ENCODE measurements at places on chromosomes 5 and 9.

DNA sequence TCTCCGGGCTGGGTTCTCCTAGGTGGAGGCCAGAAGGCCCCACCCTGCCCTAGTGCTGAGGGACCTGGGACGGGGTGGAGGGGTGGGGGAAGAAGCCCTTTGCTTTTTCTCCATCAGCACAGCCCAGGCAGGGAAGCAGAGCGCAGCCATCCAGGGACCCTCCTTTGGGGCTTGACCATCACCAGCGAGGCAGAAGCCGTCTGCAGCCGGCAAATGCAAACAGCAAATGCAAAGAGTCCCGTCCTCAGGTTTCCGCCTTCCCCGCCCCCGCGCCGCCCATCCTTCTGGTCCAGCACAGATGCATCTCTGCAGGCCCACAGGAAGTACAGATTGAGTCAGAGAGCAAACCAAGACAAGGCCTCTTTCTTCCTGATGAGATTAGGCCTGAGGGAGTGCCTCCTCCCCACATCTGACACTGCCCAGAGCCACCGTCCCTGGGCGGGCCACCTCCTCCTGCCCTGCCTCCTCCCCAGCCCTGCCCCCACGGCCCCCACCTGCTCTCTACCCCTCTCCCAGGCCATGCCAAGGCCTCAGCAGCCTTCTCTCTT is 23.4 kb downstream of the CORO2A start:
- peak; percentile 4 for DNase-seq

GRCh38 chr5:134273642-134274395 is 47.9 kb upstream of the PPP2CA start:
- no peak for DNase-seq

GRCh38 chr5:73542020-73542419 is 23.4 kb downstream of the ANKRA2 start:
- no peak for DNase-seq

- DNase-seq = no peak
Observed at GRCh38 chr5:114153392-114153791, 208.5 kb upstream of the KCNN2 start.

DNA sequence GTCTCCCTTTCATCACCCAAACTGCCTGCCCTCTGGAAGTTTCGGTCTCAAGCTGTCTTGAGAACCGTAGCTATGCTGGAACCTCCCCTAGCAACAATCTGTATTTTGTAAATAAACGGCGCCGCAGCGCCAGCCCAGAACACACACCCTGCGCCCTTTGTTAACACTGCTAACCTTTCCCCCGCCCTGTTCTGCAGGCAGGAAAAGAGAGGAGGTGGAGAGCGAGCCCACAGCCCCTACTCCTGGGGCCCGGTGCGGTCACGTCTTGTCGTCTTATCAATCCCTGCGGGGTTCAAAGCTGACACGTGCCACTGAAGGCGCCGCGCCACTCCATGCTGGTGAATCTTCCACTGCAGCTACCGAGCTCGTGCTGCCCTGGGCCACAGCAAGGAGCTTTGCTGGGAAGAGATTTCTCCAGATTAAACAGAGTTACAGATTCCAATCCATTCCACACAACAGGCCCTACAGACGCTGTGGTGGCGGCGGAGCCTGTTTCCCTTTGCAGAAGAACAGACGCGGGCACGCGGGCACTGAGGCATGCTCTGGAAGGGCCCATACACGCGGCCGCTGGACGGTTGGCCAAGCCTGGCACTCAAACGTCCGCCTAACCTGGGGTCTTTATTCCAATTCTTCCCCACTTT is 25.3 kb downstream of the ZDHHC11B start:
- DNase-seq = no peak

GRCh38 chr5:177327539-177328522 is 16.1 kb upstream of the MXD3 start:
- DNase-seq = no peak

DNA sequence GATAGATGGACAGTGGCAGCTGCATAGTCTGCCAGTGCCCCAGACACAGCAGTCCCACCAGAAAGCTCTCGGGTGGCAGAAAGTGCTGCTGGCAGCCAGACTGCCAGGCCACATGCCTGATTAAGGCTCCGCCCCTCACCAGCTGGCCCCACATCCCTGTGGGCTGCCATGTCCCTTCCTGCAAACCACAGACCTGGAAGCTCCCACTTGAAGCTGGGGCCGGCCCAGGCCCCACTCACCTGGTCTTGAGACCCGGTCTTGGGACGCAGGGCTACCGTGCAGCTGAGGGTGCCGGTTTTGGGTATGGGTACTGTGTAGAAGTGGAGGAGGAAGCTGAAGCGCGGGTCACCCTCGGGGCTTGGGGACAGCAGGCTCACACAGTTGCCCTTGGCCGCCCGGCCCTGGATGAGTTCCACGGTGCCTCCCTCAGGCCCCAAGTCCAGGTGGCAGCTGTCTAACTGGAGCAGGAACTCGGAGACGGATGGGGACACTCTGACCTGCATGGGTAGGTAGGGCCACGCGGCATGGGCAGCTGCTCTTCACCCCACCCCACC is 15.3 kb downstream of the FPGS start:
- no peak for DNase-seq

DNA sequence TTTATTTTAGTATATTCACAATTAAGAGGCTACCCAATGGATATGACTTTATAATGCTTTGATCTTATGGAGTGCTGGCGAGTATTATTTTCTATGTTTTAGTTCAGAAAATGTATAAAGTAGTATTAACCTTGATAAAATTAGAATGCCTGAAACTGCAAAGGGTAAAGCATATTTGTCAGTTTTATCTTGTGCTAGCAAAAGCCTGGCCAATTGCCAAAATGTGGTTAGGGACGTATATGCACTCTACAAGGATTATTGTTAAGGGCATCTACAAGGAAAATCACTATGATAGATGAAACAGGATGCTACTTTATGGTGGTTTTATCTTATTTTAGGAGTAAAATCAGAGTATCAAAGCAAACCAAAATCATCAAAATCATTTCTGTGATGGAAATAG is 281.7 kb downstream of the CCDC171 start:
- no peak for DNase-seq

DNA sequence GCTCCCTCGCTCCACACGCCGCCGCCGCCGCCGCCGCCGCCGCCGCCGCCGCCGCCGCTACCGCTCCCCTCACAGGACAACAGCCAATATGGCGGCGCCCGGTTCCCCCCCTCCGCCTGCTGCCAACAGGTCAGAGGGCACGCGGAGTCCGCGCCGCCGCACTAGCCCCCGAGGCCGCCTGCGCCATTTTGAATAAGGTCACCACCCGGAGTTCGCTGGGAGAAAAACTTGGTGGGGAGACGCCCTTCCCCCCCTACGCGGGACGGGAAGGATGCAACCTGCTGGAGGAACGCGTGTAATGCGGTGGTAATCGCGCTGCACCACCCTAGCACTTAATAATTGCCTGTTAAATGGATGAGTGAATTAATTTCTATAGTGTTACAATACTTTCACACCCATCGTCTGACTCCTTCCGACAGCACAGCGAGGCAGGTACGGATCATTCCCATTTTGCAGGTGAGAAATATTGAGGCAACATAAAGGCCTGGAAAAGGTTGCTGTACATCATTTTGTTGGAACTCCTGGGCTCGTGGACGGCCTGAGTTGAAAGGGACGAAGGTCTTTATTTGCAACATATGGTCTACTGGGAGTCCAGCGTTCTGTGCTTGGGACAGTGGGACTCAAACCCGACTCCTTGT is at the start of gene FAM193B:
TSS of gene FAM193B (minus strand) at position 90 of the 638 bp plus-strand sequence. CDS start 105 bp downstream, outside the sequence.
- peak; percentile 90 for DNase-seq

DNA sequence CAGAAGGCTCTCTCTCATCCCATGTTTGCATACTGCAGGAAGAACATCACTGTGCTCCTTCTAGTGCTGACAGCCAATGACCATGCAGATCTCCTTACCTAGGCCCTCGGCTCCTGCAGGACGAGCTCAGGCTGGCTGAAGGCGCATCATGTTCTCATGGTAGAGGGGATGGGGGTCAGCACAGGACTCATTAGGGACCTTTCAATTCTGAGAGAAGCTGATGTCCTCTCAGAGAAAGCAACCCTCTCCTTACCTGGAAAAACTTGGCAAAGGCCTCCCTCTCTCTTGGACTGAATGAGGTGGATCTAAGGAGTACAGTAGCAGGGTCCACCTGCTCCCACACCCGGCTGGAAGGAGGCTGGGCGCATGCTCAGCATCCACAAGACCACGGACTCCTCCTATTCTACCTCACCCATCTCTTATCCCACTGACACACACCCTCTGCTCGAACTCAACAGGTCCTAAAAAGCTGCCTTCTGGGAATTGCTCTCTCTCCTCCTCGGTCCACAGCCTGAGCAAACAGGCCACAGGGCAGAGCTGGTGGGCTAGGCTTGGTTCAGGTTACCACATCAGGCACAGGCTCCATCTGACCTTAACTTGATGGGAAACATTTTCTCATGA is 2.9 kb downstream of the IPPK start:
- no peak for DNase-seq

GRCh38 chr5:126189862-126190261 is 233.3 kb upstream of the GRAMD2B start:
- DNase-seq = no peak

DNA sequence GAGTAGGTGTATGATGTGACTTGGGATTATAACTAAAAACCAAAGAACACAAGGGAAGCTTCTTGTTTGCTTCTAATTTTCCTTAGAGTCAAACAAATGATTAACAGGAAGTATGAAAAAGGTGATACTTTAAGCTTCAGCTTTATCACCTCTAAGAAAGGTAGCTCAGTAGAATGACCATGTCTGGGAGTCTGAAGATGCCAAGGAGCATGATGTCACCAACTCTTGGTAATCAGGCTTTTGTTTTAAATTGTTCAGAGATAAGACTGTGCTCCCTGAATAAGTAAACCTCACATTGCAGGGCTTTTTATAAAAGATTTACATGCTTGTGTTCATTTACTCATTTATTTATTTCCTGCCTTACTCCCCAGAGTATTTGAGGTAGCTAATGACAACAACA is 169.9 kb downstream of the FER start:
- no peak for DNase-seq

DNA sequence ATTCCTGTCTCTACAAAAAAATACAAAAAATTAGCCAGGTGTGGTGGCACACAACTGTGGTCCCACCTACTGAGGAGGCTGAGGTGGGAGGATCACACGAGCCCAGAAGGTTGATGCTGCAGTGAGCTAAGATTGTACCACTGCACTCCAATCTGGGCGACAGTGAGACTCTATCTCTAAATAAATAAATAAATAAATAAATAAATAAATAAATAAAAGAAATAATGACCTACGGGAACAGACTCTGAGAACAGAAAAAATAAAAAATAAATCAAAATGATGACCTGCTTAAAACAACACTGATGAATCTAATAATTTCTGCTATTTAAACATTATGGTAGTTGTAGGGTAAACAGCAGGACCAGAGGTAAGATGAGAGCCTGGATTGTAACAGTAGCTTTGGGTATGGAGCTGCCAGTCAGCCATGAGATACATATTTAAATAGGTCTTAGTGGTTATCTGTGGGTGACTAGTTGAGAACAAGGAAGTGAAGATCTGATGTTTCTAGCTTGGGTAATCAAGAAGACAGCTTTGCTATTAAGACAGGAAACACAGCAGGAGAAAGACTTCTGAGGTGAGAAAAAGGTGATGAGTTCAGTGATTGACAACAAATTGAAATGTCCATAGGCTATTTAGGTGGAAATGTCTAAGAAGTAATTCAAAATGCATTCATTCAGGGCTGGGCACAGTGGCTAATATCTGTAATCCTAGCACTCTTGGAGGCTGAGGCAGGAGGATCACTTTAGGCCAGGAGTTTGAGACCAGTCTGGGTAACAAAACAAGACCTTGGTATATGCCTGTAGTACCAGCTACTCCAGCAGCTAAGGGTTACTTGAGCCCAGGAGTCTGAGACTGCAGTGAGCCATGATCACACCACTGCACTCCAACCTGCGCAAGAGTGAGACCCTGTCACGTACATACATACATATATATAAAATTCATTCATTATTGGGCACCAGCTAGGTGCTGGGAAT is 11.0 kb downstream of the RNF145 start:
- no peak for DNase-seq

GRCh38 chr9:79233542-79233941 is 338.2 kb upstream of the TLE4 start:
- DNase-seq = no peak

DNA sequence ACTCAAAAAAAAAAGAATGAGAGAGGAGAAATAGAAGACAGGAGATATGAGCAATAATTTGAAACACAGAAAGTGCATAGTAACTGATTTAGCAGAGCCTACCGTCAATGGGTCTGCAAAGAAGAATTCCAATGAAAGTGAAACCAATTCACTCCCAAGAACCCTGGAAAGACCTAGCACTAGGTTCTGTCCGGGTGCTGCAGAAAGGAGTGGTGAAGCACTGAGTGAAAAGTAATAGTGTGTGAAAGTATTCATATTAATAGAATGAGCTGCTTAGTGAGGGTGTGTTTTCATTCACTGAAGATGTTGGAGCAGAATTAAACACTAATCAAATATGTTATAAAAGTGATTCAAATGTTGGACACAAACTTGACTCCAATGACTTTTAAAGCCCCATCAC is 51.3 kb upstream of the SLC30A5 start:
- no peak for DNase-seq

- DNase-seq = no peak
Observed at GRCh38 chr5:53128481-53128880, 18.9 kb upstream of the MOCS2 start.

- DNase-seq = no peak
Observed at GRCh38 chr5:79759436-79759835, 69.8 kb downstream of the CMYA5 start.

DNA sequence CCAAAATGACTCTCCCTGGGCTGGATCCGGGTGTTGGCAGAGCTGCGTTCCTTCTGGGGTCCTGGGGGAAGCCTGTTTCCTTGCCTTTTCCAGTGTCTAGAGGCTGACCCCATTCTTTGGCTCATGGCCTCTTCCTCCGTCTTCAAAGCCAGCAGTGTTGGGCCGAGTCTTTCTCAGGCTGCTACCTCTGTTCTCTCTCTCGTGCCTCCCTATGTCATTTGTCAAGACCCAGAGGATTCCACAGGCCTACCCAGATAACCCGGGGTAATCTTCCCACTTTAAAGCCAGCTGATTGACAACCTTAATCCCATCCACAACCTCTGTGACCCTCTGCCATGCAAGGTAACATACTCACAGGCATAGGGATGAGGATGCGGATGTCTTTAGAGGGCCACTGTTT is 55.0 kb upstream of the KCNMB1 start:
- no peak for DNase-seq

- DNase-seq = no peak
Observed at GRCh38 chr5:180641566-180641900, 7.9 kb downstream of the FLT4 start.

- DNase-seq = no peak
Observed at GRCh38 chr5:33524476-33524875, 83.7 kb downstream of the TARS1 start.

DNA sequence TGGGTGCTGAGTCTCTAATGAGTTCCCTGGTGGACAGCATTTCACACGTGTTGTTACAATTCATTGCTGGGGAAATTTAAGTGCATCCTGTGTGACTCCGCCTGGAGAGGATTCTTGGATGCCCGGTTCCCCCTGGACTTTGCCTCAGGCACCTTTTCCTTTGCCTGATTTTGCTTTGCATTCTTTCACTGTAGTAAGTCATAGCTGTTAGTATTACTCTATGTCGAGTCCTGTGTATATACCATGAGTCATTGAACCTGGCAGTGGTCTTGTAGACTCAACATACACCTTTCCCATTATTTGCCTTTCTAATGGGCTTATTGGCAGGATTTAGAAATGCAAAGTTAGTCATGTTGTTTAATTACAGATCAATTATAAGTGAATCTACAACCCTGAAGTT is 81.9 kb upstream of the DHFR start:
- no peak for DNase-seq

- no peak for DNase-seq
Observed at GRCh38 chr5:1298723-1299510, 4.0 kb upstream of the TERT start.

GRCh38 chr5:145830594-145830993 is 4.5 kb downstream of the PRELID2 start:
- DNase-seq = no peak

GRCh38 chr9:38278931-38279679 is 113.4 kb upstream of the ALDH1B1 start:
- DNase-seq = no peak
